ENCODE measurements at places on chromosomes 7 and 10. TPM values are rescaled to one million over a fixed set of nuclear protein-coding genes. Genes with fewer than 3 reads are reported as not detected.

- H3K36me3 ChIP-seq = no peaks in the 10 kb centered on the region
- no peak overlapping the region for H3K27ac ChIP-seq
- no peak for DNase-seq
- H3K27me3 ChIP-seq = peaks cover 15% of the 10 kb centered on the region
These were observed 6.1 kb downstream of the CYP26A1 start for GRCh38 chr10:93079663-93080349.

- no peak overlapping the region for H3K4me3 ChIP-seq
- H3K27me3 ChIP-seq = peaks cover 34% of the 10 kb centered on the region
- H3K27ac ChIP-seq = no peak overlapping the region
These were observed 28.9 kb upstream of the PCBD1 start for GRCh38 chr10:70917226-70917625.

DNA sequence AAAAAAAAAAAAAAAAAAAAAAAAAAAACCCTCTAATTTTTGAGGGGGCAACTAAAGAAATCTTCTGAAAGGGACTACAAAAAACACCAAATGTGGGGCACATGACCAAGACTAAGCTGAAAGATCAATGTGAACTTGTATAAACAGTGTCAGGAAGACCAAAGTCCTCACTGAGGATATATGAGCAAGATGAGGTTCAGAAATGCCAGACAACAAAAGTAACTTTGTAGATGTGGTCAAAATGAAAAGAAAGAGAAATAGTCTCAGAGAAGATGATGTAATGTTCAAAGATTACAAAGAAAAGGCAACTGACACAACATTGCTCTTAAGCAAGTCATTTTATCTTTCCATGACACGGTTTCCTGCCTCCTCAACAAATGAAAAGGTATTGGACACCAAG, 48.7 kb upstream of the PTPRZ1 start:
- no peak overlapping the region for H3K27ac ChIP-seq
- no peak overlapping the region for H3K4me3 ChIP-seq
- no peaks in the 10 kb centered on the region for H3K4me1 ChIP-seq
- DNase-seq = no peak
- H3K27me3 ChIP-seq = 0 out of 2 replicates have a peak, but pooled peaks cover 6% of the 10 kb centered on the region

DNA sequence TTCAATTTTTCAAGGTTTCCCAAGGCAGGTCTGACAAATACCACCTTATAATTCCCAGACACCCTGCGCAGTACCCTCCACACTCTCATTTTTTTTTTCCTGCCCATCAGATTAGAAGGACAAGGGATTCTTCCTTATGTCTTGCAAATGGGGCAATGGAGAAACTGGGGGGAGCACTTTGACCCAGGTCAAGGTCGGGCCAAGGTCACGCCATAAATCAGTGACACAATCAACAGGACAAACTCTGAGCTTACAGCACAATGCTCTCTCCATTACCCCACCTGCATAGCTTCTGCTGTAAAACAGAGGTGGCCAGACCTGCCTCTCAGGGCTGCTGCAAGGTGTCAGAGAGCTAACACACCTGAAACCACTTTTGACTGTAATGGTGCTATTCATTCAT, 254.4 kb upstream of the ZMIZ1 start:
- no peak overlapping the region for H3K27ac ChIP-seq
- H3K36me3 ChIP-seq = no peaks in the 10 kb centered on the region
- no peak for DNase-seq
- no peaks in the 10 kb centered on the region for H3K4me1 ChIP-seq
- H3K4me3 ChIP-seq = no peak overlapping the region
- H3K27me3 ChIP-seq = no peaks in the 10 kb centered on the region

The LRRC72 gene
- not detected for polyA plus RNA-seq

The SLC16A12 gene
- 0.13 TPM for polyA plus RNA-seq
